Neural progenitor cell (in vitro differentiated cells): ENCODE measurements at places on chromosomes 13 and 19.

DNA sequence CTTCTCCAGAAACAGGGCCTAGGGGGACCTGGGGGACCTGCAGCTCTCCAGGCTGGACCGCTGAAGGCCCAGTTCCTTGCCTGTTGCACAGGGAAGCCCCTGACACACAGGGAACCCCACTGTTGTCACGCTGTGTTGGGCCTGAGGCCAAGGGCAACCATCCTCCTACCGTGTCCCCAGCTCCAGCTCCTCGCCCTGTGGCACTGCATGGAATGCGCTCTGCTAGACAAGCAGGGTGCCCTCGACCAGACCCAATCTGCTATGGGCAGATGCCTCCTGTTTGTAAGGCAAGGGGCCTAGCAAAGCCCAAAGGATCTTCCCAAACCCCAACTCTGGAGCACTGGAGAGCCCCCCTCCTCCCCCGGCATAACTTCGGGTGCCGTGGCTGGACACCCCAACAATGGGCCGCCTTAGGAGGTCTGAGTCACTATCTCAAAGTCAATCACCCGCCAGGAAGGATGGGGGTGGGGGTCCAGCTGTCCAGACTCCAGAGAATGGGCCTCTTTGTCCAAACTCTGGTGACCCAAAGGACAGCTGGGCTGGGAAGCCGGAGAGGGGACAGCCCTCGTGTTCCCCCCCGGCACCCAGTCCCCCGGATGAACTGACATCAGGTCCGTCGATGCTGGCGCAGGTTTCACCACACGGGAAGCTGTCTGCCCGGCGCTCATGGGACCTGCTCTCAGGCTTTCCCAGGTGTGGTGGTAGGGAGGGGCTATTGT lies 3.7 kb downstream of the BRSK1 start:
- H3K36me3 ChIP-seq, result no peaks in the 10 kb centered on the region
- no peaks in the 10 kb centered on the region for H3K27me3 ChIP-seq
- no peak overlapping the region for H3K4me3 ChIP-seq
- DNase-seq, result no peak
- H3K27ac ChIP-seq, result no peak overlapping the region

DNA sequence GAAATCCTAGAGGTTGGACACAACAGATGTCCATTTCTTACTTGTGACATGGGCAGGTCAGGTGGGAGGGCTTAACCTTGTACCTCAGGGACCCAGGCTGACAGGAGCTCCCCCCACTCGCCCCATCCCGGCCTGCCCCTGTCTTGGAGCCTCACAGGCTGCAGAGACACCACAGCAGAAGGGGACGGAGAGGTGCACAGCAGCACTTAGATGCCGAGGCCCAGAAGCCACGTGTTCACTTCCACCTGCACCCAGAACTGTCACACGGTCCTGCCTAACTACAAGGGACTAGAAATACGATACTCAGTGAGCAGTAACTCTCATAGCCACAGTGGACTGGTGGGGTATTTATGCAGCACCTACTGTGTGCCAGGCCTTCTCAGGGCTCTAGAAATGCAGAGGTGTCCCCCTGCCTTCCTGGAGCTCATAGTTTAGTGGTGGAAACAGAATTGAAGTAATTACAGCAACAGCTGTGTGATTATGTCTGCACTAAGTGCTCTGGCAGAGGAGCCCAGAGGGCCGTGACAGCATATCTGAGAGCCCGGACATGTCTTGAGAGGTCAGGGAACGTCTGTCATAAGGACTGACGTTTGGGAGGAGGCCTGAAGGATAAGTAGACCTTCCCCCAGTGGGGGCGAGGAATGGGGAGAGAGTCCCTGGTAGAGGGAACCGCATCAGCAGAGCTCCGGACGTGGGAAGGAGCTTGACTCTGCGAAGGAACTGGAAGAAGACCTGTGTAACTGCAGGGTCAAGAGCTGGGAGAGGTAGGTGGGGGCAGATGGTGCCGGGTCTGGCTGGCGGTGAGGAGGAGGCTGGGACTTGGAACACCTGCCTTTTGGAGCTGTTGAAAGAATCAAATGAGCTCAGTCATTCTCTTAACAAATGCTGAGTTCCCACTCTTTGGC lies 130.0 kb downstream of the SIPA1L3 start:
- no peaks in the 10 kb centered on the region for H3K36me3 ChIP-seq
- peaks cover 32% of the 10 kb centered on the region for H3K4me1 ChIP-seq
- no peaks in the 10 kb centered on the region for H3K27me3 ChIP-seq
- peak overlapping the region; percentile 46 for H3K27ac ChIP-seq
- H3K4me3 ChIP-seq, result no peak overlapping the region

DNA sequence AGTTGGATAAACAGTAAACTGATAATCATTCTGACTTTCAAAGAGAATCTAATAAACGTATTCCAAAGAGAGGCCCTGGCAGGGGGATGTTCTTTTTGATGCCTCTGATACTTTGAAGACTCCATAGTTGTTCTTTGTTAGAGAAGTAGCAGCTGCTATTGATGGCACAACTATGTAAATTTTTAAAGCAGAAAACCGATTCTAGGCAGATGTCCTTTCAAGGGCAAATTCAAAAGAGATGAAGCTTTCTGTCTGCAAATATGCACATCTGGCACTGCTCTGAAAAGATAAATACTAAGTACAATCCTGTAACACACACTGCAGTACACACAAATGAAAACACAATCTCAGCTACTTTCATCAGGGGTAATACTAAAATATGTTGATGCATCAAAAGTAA lies 250.1 kb downstream of the VWA8 start:
- no peak overlapping the region for H3K4me3 ChIP-seq
- H3K27me3 ChIP-seq, result no peaks in the 10 kb centered on the region
- no peaks in the 10 kb centered on the region for H3K36me3 ChIP-seq
- no peaks in the 10 kb centered on the region for H3K4me1 ChIP-seq
- H3K27ac ChIP-seq, result no peak overlapping the region
- no peak for DNase-seq

DNA sequence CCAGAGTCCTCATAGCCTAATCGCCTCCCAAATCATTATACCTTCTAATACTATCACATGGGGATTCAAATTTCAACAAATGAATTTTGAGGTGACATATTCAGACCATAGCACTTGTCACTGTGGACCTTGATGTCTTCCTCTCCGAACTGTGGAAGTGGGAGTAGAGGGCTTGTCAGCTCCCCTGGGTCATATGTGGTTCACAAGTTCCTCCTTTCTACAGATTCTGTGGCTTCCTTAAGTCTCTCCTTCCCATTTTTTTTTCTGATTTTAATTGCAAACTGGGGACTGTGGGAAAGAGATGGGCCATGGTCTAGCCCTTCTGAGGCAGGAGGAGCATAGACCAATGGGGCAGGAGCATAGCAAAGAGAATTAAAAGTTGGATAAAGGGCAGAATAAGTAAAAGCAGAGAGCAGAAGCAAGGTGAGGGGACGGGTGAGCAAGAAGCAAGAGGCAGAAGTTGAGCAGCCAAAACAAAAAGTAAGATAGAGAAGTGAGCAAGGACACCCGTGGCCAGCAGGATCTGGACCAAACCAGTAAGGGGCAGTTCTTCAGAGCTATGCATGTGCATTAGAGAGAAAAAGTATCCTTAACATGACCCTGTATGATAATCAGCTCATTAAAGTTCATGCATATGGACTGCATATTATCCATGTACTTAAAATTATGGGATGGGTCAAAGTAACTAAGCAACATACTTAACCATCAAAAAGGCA lies 2.6 kb upstream of the SIGLEC7 start:
- H3K4me3 ChIP-seq, result no peak overlapping the region
- DNase-seq, result no peak
- peaks cover 4% of the 10 kb centered on the region for H3K4me1 ChIP-seq
- no peak overlapping the region for H3K27ac ChIP-seq
- H3K36me3 ChIP-seq, result no peaks in the 10 kb centered on the region
